Activated CD4-positive, alpha-beta memory T cell treated with anti-CD3 and anti-CD28 coated beads for 36 hours (primary cell): ENCODE measurements at places on chromosomes 12 and 14. TPM values are rescaled to one million over a fixed set of nuclear protein-coding genes. Genes with fewer than 3 reads are reported as not detected.
A peak's percentile ranks its signal among the peaks of the same experiment; 100 is the strongest.

- DNase-seq = no peak
These were observed 82.1 kb upstream of the FSCB start for GRCh38 chr14:44589180-44589579.

The CLEC7A gene
- not detected for total RNA-seq

DNA sequence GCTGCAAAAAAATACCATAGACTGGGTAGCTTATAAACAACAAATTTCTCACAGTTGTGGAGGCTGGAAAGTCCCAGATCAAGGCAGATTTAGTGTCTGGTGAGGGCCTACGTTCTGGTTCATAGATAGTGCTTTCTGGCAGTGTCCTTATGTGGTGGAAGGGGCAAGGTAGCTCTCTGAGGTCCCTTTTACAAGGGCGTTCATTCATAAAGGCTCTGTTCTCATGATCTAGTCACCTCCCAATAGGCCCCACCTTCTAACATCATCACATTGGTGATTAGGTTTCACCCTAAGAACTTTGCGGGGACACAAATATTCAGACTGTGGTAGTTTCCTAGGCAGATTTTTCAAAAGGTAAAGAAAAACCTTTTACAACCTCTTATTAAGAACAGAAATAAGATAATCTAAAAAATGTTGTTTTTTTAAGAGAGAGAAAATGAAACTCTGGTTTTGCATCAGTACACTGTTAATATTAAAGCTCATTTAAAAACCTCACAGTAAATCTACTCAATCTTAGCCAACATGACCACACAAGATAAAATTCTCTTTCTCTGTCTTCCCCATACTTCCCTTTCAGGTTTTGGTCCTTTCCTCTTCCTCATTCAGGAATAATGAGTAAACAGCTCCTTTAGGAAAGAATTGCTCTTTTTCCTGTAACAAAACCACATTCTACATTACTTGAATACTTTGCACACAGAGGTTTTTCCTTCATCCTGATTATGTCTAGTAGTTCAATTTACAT, 117.5 kb downstream of the UNC79 start:
- DNase-seq = no peak

- DNase-seq = no peak
These were observed 84.7 kb downstream of the ACSS3 start for GRCh38 chr12:81162391-81163136.

GRCh38 chr14:23640524-23641141, 4.5 kb downstream of the DHRS2 start:
- no peak for DNase-seq

GRCh38 chr12:108641446-108642268, 8.0 kb upstream of the SELPLG start:
- DNase-seq = no peak

DNA sequence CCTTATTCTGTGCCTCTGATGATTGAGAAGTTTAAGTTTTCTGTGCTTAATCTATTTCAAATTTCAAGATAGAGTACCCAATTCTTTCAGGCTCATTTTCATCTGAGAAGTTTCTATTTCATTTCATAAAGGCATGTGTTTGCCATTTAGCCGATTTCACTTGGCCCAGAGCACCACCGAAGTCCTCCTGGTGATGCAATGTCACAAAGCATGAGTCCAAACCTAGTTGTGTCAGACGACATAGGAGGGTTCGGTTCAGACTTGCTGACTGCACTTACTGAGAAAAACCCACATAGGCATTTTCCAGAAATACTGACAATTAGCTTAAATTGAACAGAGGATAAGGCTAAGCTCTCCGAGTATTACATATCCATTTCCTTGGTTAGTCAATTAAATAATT, 152.4 kb upstream of the FAR2 start:
- DNase-seq = no peak

- no peak for DNase-seq
These were observed 17.5 kb upstream of the GXYLT1 start for GRCh38 chr12:42162193-42162592.

The LGR5 gene
- not detected for total RNA-seq

DNA sequence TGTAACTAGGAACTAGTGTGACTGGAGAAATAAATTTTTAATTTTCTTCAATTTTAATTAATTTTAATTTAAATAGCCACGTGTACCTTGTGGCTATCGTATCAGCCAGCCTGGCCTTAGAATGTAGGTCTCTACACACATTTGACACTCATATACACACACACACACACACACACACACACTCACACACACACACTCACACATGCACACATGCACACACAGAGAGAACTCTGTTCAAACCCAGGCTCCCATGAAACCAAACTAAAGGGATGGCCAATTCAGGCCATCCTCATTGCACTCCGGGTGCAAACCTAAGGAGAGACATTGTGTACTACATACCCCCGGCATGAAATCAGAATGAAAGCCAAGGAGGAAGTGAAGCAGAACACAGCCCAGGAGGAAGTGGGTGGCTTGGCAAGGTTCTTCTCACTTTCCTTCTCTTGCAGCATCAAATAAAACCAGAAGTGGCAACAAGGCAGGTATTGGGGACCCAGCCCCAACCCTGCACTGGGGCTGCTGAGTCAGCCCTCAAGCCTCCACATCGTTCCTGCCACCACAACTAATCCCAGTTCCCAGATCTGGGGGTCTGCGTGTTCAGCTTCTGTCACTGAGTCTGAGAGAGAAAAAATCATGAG, 26.2 kb upstream of the CHPT1 start:
- DNase-seq = peak; percentile 41

The HOTAIR gene
- total RNA-seq = not detected

DNA sequence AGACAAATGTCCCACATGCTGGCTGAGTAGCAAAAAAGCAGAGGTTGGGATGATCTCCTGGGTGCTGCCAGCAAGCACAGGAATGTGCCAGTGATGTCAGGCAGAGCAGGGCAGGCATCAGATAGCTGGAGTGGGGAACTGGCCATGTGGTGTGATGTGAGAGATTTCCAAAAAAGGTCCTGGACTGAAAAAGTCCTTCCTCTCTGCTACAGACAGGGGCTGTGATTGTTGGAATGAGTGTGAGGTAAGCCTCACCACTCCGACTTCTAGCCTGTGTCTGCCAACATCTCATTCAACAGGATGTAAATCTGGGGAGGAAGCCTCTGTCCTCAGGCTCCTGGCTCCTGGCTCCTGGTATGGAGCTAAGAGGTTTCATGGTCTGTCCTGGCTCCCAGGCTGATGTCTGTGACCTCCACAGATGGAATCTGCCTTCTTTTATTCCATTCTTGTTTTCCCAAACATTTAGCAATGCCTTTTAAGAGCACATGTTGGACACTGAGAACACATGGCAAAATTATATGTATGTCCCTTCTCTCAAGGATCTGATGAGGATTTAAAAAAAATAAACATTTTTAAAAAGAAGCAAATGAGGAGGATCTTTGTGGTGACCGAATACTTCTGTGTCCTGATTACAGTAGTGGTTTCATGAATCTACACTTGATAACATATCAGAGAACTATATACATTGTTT, 50.1 kb upstream of the STK38L start:
- no peak for DNase-seq

DNA sequence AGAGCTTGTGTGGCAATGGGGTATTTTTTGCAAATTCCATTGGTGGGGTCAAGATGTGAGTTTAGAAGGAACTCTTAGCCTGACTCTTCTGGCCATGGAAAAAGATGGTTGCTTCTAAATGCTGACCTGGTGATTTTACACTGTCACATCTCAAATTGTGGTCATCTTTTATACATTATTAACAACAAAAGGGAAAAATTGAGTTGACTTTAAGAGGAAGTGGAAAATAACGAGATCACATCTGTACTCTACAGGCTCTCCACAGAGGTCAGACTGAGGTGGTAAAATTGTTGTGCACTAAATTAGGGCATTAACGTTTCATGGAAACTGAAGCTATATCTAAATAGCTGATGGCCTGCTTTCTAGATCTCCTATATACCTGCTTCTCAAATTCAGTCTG, 44.7 kb downstream of the PTPN11 start:
- no peak for DNase-seq

The OR6C6 gene
- not detected for total RNA-seq

- DNase-seq = no peak
These were observed 29.2 kb downstream of the BTBD7 start for GRCh38 chr14:93303659-93304058.

The FOXN4 gene
- total RNA-seq = not detected

GRCh38 chr12:2335513-2335912, 282.7 kb downstream of the CACNA1C start:
- DNase-seq = no peak

DNA sequence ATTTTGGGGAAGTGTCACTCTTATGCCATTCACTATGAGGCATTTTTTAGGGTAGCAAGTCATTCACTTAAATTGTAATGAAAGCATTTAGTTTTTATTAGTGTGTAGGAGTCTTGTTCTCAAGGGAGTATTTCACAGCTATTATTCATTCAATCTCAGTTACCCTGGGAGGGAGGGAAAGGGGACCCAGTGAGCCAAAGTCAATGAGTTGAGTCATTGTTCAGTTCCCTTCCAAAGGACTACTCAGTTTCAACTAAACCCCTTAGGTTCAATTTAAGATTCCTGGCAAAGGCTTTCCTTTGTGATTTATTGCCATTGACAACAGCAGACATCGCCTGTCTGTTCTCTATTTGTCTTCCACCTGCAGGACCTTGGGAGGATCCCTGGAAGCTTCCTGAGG, 29.3 kb upstream of the RASSF8 start:
- no peak for DNase-seq

DNA sequence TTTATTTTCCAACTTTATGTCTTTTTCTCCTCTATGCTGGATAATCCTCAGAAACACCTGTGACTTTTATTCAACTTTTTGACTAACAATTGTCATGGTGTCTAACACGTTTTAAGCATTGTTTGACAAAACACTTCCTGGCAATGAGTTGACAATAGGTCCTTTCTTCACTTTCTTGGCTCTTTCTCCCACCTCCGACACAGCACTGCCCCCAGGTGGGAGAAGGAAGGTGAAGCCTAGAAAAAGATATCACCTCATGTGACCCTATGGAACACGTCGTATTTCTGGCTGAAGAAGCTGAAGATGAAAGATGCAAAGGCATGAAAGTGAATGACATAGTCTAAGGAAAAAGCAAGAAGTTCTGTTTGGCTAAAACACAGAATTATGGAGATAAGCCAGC, 430.0 kb downstream of the ETNK1 start:
- DNase-seq = peak; percentile 9
